ENCODE measurements at places on chromosomes 1 and 21.

GRCh38 chr1:174800216-174800851 lies 199.4 kb upstream of the CACYBP start:
- peak; percentile 11 for DNase-seq

GRCh38 chr1:237503292-237503691 lies 387.4 kb downstream of the ZP4 start:
- no peak for DNase-seq

GRCh38 chr1:222530852-222531251 lies 17.1 kb downstream of the HHIPL2 start:
- DNase-seq: no peak

- no peak for DNase-seq
Observed at GRCh38 chr1:64703600-64703999, 41.3 kb upstream of the RAVER2 start.

- no peak for DNase-seq
Observed at GRCh38 chr1:70234733-70235132, 13.6 kb downstream of the SRSF11 start.

- no peak for DNase-seq
Observed at GRCh38 chr1:59232216-59232615, 64.7 kb upstream of the FGGY start.

- DNase-seq: no peak
Observed at GRCh38 chr1:68221980-68222373, 10.3 kb downstream of the WLS start.

GRCh38 chr21:36113647-36114428 lies 21.0 kb upstream of the CBR3 start:
- DNase-seq: no peak

- DNase-seq: no peak
Observed at GRCh38 chr1:208562151-208562960, 318.2 kb upstream of the PLXNA2 start.

DNA sequence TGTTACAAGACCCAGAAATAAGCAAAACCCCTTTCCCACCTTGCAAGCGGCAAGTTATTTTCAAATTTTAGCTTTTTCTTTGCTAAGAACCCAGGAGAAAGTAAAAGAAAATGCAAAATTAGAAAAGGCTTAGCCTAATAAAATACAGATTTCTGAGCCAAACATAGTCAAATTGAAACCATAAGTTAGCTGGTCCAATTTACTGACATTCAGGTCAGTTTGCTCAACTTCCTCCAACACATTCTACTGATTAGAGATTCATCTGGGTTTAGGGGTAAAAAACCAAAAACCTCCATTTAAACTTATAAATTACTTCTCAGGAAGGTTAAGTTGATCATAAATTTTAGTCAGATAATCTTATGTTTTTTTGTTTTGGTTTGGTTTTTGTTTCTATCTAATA lies 701.8 kb upstream of the CXADR start:
- DNase-seq: no peak

- no peak for DNase-seq
Observed at GRCh38 chr1:26220199-26220912, 13.6 kb upstream of the CEP85 start.

DNA sequence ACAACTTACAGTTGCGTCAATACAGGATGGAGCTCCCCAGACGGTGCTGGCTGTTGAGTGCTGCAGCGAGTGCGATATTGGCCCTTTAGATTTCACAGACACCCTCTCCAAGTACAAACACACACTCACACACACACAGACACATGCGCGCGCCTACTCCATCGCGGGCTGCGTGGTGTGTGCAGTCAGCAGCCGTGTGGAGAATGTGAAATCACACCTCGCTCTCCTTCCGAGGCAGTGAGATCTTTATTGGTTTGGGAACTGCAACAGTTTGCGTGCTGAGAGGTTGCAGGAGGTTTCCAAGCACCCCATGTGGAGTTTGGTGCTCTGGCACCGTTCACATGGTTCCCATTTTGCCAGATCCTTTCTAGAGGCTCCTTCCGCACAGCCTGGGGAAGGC lies 372.2 kb downstream of the RRAGC start:
- no peak for DNase-seq

DNA sequence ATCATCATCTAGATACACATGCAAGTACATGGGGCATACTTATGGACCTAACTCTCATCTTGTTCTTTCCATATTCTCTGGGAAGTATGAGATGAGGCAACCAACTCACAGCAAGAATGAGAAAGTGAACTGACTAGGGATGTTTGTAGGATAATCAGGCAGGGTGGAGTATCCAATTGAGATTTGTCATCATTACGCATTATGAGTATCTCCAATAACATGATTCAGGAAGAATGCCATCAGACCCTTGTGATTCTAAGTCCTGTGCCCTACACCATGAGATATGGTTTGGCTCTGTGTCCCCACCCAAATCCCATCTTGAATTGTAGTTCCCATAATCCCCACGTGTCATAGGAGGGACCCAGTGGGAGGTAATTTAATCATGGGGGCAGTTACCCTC lies 154.0 kb downstream of the SLC30A10 start:
- no peak for DNase-seq

GRCh38 chr21:30340714-30341573 lies 3.5 kb upstream of the KRTAP27-1 start:
- DNase-seq: no peak

GRCh38 chr1:209062081-209062620 lies 521.4 kb upstream of the CAMK1G start:
- DNase-seq: no peak

GRCh38 chr1:54816130-54816529 lies 15.0 kb upstream of the TTC22 start:
- DNase-seq: no peak

DNA sequence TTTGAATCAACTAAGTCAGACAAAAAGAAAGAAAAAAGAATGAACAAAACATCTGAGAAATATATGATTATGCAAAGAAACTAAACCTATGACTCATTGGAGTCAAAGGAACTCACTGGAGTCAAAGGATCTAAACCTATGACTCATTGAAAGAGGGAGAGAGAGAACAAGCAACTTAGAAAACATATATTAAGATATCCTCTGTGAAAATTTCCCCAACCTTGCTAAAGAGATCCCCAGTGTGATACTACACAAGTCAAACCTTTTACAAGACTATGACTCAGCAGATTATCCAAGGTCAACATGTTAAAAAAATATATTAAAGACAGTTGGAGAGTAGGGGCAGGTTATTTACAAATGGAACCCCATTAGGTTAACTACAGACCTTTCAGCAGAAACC lies 1538.3 kb downstream of the NCAM2 start:
- no peak for DNase-seq

GRCh38 chr1:216045400-216045799 lies 377.8 kb downstream of the USH2A start:
- DNase-seq: no peak

DNA sequence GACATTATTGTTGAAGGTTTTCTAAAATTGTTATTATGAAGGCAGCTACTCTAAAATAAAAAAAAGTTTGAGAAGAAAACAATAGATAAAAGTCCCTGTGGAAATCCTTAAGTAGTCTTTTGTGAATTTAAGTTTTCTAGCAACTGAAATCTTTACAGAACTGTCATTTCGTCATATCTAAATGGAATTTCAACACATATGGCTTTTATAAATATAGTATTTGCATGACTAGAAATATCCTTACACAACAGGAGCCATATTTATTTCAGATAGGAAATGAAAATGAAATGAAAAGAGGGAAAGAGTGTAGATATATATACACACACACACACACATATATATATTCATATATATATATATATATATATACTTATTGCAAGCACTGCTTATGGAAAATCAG lies 204.7 kb upstream of the RGS18 start:
- no peak for DNase-seq

- no peak for DNase-seq
Observed at GRCh38 chr1:94554580-94554979, 13.0 kb upstream of the F3 start.

DNA sequence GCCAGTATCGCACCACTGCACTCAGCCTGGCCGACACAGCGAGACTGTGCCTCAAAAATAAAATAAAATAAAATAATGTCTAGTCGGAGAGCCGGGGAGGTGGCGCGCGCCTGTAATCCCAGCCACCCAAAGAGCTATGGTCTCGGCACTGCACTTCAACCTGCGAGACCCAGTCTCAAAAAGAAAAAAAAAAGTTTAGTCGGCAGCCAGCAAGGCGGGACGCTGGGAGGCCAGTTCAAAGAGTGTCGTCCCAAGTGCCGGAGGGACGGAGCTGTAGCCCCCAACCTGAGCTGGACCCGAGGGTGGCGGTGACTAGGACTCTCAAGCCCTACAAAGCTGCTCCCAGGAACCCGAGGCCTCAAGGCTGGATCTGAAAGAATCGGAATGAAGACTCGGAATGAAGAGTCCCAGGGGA lies 632 bp upstream of the FALEC start:
- no peak for DNase-seq

DNA sequence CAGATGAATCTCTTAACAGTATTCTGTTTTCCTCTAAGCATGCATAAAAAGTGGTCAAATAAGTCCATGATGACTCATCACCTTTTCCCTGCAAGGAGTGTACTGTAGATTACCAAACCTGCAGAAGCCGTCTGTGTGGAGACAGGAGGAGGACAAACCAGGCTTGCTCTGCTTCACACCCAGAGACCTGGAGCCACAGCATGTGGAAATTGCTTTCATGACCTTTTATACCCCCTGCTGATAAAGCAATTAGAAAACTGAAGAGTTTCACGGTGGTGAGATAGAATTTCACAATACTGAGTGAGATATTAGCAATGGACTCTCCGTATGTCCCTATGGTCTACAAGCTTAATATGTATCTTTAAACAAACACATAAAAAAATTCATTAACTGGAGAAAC lies 9.4 kb downstream of the CORT start:
- no peak for DNase-seq

DNA sequence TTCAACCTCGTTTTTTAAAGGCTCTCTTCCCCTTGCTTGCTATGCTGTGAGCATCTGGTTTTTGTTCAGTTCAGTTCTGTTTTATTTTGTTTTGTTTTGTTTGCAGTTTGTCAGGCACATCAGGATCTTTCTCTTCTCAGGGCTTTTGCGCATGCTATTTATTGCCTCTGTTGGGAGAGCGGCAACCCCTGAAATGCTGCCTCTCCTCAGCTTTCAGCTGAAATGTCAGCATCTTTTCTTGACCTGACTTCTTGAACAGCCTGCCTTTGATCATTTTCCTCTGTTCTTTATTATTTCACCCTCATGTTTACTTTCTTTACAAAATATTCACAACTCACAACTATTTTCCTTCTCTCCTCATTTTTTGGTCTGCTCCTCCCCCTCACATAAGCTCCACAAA lies 50.4 kb upstream of the RC3H1 start:
- DNase-seq: no peak

- DNase-seq: no peak
Observed at GRCh38 chr1:204150702-204151551, 917 bp downstream of the ETNK2 start.

GRCh38 chr1:248576260-248576980 lies 1.9 kb upstream of the OR2T34 start:
- no peak for DNase-seq

DNA sequence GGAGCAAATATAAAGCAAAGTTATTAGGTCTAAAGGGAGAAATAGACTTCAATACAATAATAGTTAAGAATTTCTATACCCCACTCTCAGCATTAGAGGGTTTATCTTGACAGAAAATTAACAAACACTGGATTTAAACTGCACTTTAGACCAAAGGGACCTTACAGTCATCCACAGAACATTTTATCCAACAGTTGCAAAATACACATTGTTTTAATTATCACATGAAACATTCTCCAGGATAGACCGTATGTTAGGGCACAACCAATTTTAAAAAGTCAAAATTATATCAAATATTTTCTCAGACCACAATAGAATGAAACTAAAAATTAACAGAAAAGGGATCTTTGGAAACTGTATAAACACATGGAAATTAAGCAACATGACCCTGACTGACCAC lies 384.5 kb upstream of the C1orf87 start:
- no peak for DNase-seq

- no peak for DNase-seq
Observed at GRCh38 chr1:235131961-235132360, 3.3 kb upstream of the TOMM20 start.

- DNase-seq: no peak
Observed at GRCh38 chr21:17397703-17398102, 115.1 kb upstream of the CXADR start.

- DNase-seq: no peak
Observed at GRCh38 chr1:107739201-107739600, 225.8 kb downstream of the VAV3 start.

- DNase-seq: no peak
Observed at GRCh38 chr1:234067581-234068337, 163.3 kb downstream of the SLC35F3 start.

GRCh38 chr1:12798911-12799310 lies 7.7 kb downstream of the PRAMEF1 start:
- no peak for DNase-seq

GRCh38 chr1:15736038-15736891 lies at the start of gene SLC25A34:
Gene SLC25A34 (plus strand): TSS chr1:15736258. CDS start chr1:15736486, 228 bp downstream.
- DNase-seq: no peak

DNA sequence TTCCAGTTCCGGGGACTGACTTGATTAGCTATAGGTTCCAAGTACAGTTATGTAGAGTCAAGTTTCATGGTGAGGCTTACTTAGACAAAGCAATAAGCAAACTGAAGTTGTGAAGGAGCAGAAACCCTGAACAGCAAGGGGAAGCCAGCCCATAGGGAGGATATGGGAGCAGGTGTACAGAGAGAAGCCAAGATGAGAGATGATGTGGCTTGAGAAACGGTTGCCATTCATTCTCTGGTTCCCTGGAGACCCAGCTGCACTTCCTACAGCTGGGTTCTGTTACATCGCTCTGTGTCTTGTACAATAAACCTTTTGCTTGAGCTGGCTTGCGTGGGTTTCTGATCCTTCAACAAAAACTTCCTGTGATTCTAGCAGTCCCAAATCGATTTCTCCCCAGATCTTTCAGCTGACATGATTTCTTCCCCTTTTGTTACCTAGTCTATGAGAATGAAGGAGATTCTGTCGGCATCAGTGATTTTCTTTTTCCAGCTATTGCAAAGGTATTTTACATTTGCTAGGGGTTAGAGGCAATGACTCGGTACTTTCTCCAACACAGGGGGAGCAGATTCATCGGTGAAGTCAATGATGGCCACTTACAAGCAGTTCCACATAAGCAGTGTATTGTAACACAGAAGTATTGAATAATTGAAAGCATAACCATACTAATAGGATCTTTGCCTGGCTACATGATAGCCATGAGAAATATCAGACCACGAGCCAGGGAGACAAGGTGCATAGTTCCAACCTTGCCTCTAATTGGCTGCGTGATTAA lies 67.3 kb downstream of the URB2 start:
- no peak for DNase-seq

GRCh38 chr1:43284546-43285110 lies 753 bp downstream of the C1orf210 start:
- no peak for DNase-seq

- no peak for DNase-seq
Observed at GRCh38 chr21:33128538-33128937, 58.6 kb downstream of the OLIG1 start.

- peak; percentile 69 for DNase-seq
Observed at GRCh38 chr1:3695326-3696217, 43.3 kb downstream of the TP73 start.

- DNase-seq: no peak
Observed at GRCh38 chr1:43540653-43541071, 10.0 kb downstream of the PTPRF start.
